ENCODE measurements at places on chromosomes 7 and 10.
A peak's percentile ranks its signal among the peaks of the same experiment; 100 is the strongest.

GRCh38 chr10:110840923-110841428 is 30.8 kb upstream of the PDCD4 start:
- DNase-seq: no peak

- no peak for DNase-seq
These were observed 34.5 kb upstream of the RBM20 start for GRCh38 chr10:110609605-110610004.

DNA sequence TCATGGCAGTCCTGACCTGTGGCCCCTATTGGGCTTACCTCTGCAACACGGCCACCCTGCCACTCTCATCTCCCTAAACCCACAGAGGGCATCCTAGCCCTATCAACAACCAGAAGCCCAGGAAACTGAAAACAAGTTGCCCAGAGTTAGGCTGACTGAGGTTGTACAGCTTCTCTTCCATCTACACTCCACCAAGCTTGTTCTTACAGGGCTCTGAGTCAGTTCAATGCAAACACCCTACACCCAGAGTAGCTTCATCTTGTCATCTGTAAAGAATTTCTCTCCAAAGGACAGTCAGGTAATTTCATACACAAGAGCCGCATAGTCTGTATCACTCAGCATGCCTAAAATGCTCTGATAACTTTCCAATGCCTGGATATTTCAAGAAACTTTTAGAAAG is 175.4 kb downstream of the ARID5B start:
- DNase-seq: no peak

GRCh38 chr10:101282947-101283346 is 53.7 kb upstream of the LBX1 start:
- no peak for DNase-seq

DNA sequence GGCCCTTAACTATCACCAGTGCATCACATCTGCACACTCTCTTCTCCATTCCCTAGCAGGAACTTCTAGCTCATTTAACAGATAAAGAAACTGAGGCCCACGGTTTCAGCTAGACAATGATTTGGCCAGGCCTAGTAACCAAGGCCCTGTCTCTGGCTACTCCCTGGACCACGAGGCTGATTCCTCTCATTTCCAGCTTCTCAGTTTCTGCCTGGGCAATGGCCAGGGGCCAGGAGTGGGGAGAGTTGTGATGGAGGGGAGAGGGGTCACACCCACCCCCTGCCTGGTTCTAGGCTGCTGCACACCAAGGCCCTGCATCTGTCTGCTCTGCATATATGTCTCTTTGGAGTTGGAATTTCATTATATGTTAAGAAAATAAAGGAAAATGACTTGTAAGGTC is 13.5 kb downstream of the AQP1 start:
- DNase-seq: peak; percentile 49

- DNase-seq: no peak
These were observed 70.4 kb downstream of the COA1 start for GRCh38 chr7:43658718-43659548.

GRCh38 chr7:37052705-37053104 is 328.4 kb upstream of the AOAH start:
- DNase-seq: no peak

DNA sequence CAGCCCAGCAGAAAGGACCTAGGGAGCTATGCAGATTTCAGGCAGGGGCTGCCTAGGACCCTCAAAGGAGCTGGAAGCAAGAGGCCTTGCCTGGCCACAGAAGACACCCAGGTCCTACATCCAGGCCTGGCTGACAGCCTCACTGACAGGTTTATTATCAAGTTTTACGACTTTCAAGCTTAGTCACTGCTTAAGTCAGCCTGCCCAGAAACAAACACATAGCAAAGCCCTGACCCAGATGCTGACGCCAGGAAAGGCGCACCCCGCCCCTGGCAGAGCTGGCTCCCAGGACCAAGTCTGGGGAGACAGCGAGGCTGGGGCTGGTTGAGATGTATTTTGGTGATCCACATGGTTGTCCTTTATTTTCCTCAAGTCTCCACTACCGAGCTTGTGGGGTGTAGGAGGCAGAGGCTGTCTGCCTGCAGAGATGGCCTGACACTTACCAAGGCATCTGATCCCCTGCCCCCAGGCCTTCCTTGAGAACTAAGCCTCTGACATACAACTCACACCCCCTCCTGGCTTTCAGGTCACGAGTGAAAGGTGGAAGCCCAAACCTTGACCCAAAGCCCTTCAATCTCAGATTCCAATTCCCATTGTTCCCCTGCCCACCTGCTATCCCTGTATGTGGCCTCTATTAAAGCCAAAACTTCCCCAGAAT is 80.7 kb upstream of the EMX2 start:
- DNase-seq: no peak

GRCh38 chr10:88537322-88537721 is 45.8 kb downstream of the RNLS start:
- DNase-seq: no peak

GRCh38 chr7:108266035-108266434 is 135.9 kb upstream of the LAMB4 start:
- no peak for DNase-seq

- DNase-seq: peak; percentile 86
These were observed 2.3 kb upstream of the DRGX start for GRCh38 chr10:49398000-49398861.

DNA sequence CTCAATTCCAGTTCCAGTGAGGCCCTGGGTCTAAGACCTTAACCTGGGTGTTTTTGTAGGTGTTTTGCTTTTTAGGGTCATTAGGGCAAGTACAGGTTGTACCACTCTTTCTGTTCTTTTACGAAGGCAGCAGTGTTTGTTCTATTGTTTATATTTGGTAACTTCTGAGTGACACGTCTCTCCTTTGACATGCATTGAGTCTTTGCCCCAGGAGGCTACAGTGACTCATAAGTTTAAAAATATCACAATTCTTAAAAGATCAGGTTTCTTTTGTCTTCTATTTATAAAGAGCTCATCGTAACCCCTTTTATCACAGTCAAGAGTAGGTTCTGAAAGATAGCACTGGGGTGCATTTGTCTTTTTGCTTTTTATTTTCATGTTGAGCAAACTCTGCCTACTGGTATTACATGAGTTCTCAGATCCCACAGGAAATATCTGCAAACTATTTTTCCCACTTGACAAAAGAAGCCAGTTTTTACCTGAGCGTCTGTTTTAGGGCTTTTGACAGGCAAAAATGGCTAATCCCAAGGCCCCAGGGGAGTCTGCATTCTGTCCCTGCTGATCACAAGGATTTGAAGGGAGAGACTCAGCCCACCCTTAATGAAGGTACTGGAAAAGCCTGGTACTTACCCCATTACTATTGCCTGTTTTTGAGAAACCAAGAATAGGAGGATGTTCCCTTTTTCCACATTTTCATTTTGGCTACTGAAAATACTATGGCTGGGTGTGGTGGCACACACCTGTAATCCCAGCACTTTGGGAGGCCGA is 7.9 kb downstream of the NUDT13 start:
- DNase-seq: no peak

- DNase-seq: no peak
These were observed 74.1 kb upstream of the KCNMA1 start for GRCh38 chr10:77711683-77712049.

DNA sequence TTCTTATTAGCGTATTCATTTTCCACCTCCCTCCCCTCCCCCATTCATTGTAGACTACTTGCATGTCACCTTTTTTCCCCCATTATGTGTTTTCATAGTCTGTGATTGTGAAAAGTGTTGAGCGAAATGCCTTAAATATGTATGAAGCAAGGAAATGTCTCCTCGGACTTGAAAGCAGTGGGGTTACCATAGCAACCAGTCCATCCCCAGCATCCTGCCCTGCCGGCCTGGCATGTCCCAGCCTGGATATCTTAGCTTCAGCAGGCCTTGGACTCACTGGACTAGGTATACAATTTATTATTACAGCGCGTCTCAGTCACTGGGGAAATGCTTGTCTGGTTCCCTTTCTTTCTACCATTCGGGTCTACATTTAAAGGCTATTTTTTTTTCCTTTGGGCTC is 283.6 kb downstream of the BICC1 start:
- DNase-seq: no peak

- DNase-seq: peak; percentile 63
These were observed 245.1 kb downstream of the CAMK1D start for GRCh38 chr10:12594448-12594944.

DNA sequence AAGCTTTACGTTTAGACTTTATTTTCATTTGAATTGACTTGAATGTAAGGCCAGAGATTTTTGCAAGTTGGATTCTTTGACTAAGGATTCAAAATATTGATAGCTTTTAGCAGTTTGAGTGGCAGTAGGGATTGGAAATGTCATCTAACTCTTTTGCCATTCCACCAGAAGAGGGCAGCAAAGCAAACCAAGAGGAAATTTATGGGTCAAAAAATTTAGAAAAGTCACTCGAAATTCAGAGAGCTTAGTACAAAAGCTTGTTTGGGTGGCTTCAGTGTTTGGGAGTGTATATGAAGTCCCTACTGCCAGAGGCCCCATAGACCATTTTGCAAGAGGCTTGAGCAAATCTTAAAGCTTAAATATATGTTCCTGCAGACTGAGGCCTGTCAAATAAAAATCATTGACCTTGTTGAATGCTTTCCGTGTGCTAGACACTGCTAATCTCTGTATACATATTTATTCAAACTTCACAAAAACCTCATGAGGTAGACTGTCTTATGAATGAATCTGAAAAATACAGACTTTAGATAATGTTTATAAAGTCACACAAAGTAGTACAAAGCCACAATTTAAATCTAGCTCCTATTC is 44.6 kb upstream of the RSBN1L start:
- DNase-seq: no peak

DNA sequence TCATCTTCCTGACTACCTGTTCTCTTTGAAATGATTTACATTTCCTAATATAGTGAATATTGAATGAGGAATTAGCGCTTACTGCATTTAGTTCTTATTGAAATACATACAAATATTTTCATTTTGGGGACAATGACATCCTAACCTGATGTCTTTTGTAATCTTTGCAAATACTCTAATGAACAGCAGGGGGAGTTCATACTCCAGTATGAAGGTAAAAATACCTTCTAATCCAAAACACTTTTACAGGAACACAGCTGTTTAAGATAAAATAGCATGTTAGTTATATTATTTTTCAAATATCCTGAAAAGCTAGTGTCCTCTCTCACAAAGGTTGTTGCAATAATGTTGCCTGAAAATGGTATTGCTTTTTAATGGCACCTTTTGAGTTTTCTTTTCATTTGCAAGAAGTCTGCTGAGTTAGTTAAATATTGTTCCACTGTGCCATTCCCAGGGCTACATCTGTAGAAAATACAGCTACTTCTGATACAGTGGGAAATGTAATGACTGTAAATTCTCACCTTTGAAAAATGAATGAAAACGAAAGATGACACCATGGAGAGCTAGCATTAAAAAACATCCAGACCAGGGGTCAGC is 400.0 kb downstream of the PHF14 start:
- DNase-seq: no peak

DNA sequence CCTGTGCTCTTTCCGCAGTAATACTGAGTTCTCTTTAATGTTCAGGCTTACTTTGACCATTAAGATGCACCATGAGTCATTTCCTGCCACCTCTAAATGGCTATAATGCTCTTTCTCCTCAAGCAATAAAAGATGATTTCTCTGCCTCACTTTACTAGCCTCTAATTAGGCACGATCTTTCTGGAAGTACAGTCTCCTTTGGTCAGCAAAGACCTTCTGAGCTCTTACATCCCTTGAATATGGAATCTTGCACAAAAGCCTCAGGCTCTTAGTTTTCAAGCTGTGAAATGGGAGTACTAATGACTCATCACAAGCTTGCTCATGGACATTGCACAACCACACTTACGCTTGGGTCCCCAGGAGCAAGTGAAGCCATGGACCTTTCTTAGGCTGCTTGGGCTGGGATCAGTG is 85.9 kb downstream of the FRMD4A start:
- DNase-seq: no peak

GRCh38 chr10:3933733-3934132 is 148.7 kb upstream of the KLF6 start:
- no peak for DNase-seq

DNA sequence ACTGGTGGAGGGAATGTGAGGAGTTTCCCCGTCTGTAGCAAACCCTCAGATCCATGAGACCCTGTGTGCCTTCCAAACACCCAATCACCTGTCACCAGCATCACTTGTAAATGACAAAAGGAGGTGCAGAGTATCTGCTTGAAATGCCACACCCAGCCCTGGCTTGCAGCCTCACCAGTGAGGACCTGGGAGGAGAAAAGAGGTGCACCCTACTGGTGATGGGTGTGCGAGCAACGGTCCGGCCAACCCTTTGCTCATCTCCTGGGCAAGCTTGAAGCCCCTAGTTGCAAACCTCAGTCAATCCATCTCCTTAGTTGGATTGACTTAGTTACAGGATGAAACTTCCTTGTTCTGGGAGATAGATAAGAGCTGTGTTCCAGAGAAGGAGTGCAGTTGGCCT is 62.4 kb upstream of the WAPL start:
- no peak for DNase-seq

- DNase-seq: no peak
These were observed 144.1 kb upstream of the FAM171A1 start for GRCh38 chr10:15515202-15515601.

DNA sequence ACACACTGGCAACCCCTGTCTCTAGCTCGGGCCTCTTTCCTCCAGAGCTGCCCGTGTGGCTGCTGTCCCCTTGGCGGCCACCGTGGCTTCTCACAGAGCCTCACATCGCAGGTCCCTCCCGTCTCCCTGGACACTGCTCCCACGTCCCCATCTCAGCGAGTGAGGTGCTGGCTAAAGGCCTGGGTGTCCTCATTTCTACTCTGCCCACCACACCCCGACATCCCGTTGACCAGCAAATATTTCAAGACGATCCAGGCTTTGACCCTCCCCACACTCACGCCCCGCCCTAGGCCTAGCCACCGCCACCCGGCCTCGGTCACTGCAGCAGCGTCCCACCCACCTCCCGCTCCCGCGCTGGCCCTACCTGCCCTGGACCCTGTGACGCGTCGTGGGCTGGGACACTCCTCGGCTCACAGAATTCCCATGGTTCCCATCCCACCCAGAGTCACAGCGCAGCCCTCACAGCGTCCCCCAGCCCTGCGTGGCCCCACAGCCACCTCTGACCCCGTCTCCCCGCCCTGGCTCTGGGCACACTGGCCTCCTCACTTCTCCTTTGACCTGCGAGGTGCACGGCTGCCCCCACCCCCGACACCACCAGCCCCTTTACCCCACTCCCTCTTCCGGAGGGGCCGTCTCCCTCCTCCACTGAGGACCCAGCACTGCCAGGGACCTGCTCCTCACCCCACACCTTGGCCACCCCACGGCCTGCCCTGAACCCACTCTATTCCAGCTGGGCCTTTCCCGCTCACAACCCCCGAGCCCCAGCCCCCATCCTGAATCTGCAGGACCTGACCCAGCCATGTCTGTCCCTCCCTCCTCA is 6.9 kb downstream of the ADAP1 start:
- no peak for DNase-seq

- no peak for DNase-seq
These were observed 101.5 kb upstream of the TAS2R16 start for GRCh38 chr7:123096976-123097375.

- no peak for DNase-seq
These were observed 77.1 kb downstream of the DNAJC1 start for GRCh38 chr10:21926358-21926925.

- DNase-seq: peak; percentile 92
These were observed 11.3 kb downstream of the C10orf105 start for GRCh38 chr10:71708301-71708703.

- no peak for DNase-seq
These were observed 64.4 kb downstream of the RAB18 start for GRCh38 chr10:27568196-27569175.

GRCh38 chr7:73734619-73735527 is 3.7 kb downstream of the ABHD11 start:
- peak; percentile 87 for DNase-seq
